ENCODE measurements at places on chromosomes 2 and 18. TPM values are rescaled to one million over a fixed set of nuclear protein-coding genes. Genes with fewer than 3 reads are reported as not detected.

DNA sequence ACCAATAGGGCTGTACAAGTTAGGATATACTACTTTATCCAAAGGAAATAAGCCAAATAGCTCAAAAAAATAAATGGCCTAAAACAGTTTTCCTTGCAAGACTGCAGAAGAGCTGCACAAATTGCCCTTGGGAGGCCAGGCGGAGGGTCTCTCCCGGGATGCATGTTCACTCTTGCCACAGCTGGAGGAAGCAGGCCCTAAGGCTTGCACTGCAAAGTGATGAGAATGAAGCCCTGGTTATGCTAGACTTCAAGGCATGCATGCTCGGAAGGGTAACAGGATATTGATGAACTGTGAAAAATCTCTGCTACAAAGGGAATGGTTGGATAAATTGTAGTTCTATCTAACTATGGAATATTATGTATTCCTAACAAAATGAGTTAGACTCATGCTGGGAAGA, 27.5 kb upstream of the LDLRAD4 start:
- no peak for DNase-seq

DNA sequence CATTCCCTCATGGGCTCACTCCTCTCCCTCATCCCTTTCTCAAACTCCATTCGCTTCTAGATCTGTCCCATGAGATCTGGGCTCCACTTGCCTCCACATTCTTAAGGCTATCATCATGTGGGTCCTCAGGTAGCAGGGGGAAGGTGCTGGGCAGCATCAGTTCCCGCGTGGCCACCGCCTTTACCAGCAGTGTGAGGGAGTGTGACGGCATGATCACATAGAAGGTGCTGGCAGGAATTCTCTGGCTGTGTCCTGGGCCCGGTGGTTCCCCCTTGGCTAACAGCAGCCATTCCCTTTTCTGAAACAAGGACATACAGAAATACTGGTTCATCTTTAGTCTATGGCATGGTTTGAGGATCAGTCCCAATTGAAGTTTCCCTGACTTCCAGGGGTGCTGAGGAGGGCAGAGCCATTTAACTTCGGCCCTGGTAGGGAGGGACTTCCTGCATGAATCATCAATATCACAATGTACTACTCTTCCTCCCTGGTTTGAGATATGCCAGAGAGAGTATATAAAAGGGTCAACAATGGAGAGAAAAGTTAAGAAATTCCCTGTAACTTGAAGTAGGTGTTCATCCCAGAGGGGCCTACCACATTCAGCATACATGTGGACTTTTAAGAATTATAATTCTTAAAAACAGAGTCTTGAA, 7.7 kb downstream of the DOK1 start:
- DNase-seq = no peak

- DNase-seq = no peak
Observed at GRCh38 chr2:104465981-104466380, 387.9 kb upstream of the POU3F3 start.

GRCh38 chr2:217328622-217328978, 468.7 kb upstream of the TNP1 start:
- no peak for DNase-seq

DNA sequence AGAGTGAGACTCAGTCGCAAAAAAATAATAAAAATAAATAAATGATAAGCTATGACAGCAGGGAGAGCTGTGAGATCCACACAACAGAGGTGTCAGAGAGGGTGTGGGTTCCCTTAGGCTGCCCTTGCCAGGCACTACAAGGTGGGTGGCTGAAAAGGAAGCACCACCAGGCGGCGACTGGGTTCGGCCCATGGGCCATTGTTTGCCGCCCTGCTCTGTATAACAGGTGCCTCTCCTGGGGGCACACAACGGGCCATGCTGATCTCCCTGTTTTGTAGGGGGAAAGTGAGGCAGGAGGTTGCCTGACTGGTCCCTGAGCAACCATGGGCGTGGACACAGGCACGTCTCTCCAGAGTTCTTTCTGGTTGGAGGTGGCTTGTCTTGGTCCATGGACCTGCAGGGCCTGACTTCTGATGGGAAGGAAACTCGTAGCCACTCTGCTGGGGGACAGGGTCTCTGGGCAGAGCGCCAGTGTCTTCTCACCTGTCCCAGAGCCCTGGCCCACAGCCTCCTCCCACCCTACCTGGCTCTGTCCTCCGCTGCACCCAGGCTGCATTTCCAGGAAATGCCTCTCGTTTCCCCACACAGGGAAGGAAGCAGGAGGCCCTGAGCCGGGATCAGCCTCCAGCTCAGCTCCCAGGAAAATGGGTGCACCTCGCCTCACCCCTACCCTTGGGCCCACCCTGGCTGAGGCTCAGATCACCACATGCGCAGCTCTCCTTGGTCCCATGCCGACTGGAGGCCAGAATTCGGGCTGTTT, 109.6 kb upstream of the ODC1 start:
- no peak for DNase-seq

DNA sequence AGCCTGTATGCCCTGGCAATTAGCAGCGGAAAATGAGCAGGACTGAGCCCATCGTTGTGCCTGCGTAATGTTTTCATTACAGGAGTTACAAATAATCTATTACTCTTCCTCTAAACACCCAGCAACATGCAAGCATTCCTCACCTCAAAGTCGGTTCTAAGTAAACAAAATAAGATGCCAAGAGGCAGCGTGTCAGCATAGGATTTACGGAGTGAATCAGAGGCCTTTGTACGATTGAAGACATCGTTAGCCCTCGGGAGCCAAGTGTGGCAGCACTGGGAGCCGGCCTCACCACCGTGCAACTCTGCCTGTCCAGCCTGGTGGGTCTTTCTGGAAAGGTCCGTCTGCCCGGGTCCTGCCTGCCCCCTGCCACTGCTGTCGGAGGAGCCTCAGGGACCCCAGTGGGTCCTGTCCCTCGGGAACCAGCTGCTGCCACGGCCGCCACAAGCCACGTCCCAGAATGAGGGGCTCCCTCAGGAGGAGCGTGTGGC, 80.1 kb upstream of the CTDP1 start:
- DNase-seq = peak; percentile 26

DNA sequence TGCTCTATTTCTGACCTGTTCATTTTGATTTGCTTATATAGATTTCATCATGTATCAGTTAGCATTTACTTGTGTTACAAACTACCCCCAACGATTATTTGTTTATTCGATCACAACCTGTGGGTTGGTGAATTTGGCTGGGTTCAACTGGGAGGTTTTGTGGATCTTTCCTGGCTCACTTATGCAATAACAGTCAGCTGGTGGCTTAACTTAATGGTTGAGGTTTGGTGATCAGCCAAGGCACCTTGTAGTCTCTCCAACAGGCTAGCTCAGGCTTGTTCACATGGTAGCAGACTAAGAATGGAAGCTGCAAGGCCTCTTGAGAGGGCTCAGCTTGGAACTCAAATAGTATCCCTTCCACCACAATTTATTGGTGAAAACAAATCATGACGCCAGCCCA, 5.4 kb upstream of the PUM2 start:
- no peak for DNase-seq

GRCh38 chr2:70686577-70687460, 81.2 kb downstream of the ADD2 start:
- no peak for DNase-seq

GRCh38 chr18:55376387-55376786, 211.6 kb downstream of the TCF4 start:
- DNase-seq = no peak

DNA sequence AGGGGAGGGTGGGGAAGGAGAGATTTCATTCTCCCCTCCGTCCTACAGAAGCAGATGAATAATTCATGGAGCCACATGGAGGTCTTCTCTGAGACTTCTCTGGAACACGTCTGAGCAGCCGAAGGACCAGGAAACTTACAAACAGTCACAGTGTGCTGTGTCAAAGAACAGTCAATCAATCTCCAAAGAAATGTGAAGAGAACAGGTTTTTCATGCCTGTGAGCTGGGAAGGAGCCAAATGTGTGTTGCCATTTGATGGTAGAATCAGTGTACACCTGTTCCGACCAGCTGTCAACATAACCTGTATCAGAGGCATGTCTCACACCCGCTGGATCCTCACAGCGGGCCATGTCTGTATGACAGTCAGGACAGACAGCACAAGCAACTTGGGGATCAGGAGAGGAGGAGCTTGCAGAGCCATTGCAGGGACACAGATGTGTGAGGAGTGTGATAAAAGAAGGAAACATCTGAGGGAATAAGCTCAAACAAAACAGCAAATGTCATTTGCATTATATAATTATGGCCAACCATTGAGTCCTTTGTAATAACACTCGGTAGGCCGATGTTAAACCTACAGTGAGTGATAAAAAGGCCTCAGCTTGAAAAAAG, 298.5 kb downstream of the EN1 start:
- no peak for DNase-seq

GRCh38 chr18:47110492-47111274, 39.6 kb downstream of the HDHD2 start:
- DNase-seq = no peak

GRCh38 chr2:182381225-182381624, 45.6 kb downstream of the PDE1A start:
- DNase-seq = no peak

- DNase-seq = no peak
Observed at GRCh38 chr2:215970425-215970824, 42.9 kb downstream of the MREG start.

- DNase-seq = no peak
Observed at GRCh38 chr2:5464657-5465056, 227.5 kb upstream of the SOX11 start.

- no peak for DNase-seq
Observed at GRCh38 chr2:37802899-37803379, 122.1 kb upstream of the RMDN2 start.

GRCh38 chr2:239597216-239597615, 196.4 kb upstream of the HDAC4 start:
- DNase-seq = no peak

GRCh38 chr2:97708608-97709007, 4.8 kb upstream of the ZAP70 start:
- DNase-seq = no peak

GRCh38 chr2:177989029-177989885, 83.3 kb downstream of the PDE11A start:
- no peak for DNase-seq

DNA sequence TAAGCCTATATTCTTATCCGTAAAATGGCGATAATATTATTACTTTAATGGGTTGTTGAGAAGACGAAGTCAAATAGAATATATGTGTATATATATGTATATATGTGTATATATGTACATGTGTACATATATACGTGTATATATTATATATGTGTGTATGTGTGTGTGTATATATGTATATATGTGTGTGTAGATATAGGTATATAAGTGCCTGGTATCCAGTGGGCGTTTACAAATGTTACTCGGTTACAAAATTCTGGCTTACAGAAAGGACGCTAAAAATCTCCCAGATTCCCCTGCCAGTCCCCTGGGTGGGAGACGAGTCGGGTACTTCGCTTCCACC, 295 bp upstream of the MTX2 start:
- no peak for DNase-seq

DNA sequence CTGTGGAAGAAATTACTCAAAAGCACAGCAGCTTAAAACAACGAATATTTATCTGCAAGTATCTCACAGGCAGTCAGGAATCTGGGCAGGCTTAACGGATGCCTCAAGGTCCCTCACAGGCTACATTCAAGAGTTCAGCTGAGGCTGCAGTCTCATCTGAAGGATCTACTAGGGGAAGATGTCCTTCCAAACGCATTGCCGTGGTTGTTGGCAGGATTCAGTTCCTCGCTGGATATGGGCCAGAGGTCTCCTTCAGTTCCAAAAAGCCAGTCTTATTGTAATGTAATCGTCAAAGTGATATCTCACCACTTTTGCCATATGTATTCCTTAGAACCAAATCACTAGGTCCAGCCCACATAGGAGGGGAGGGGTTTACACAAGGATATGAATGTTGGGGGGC, 98.2 kb upstream of the EPAS1 start:
- DNase-seq = no peak

GRCh38 chr2:25115902-25116301, 52.5 kb downstream of the POMC start:
- no peak for DNase-seq

- DNase-seq = no peak
Observed at GRCh38 chr2:179098080-179098689, 48.2 kb upstream of the CCDC141 start.

DNA sequence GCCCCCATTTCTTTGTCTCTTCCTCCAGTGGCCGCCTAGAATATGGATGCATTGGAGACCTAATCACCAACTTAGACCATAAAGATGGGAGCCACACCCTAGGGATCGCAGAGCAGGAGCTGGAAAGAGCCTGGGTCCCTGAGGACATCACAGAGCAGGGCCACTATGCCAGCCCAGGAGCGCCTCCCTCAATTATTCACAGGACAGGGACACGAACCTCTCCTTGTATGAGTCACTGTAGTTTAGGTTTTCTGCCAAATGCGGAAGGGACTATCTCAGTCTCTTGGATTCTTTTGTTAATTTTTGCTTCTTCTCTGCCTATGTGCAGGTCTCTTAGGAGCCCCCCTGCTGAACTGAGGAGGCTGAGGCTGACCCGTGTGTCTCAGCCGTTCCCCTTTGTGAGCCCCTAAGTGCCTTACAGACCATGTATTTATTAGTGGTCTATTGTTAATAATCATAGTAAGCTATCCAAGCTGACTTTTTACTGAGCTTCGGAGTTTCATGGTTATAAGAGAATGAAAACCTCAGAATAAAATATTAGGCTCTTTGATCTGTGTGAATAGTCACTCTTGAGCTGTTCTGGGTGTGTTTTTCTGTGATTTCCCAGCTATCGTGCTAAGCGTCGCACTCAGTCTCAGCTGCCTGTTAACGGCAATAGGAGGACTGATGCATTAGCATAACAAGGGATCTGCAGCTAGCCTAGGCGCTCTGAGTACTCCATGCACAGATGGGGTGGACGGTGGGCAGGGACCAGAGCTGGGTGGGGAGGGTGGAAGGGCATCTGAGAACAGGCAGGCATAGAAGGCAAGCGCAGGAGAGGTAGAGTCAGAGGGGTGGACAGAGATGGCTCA, 12.7 kb upstream of the PTPN4 start:
- no peak for DNase-seq

ADNP2 gene
- 18.5 TPM for total RNA-seq

CDH7 gene
- total RNA-seq = not detected

TRPM8 gene
- not detected for total RNA-seq

ALK gene
- not detected for total RNA-seq

FAM237A gene
- total RNA-seq = not detected

ANKRD30B gene
- not detected for total RNA-seq

LIMS3 gene
- 1.7 TPM for total RNA-seq

OTX1 gene
- total RNA-seq = not detected

CTLA4 gene
- 37.7 TPM for total RNA-seq
